ENCODE measurements at places on chromosomes 7 and 10.

GRCh38 chr10:109880886-109881768, 42.2 kb downstream of the XPNPEP1 start:
- DNase-seq = no peak

DNA sequence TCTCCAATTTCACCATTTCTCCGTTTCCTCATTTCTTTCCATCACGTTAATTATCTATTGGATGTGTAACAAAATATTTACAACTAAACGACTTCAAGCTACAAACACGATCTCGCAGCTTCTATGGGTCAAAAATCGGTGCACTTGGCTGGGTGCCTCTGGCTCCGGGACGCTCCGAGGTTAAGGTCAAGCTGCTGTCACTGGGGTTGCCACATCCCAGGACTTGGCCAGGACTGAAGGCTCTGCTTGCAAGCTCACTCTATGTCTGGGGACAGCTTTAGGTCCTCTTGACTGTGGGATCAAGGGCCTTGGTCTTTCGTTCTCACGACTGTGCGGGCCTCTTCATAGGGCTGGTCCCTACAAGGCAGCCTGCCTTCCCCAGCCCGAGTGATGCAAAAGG, 159.7 kb downstream of the CCDC3 start:
- DNase-seq = no peak

DNA sequence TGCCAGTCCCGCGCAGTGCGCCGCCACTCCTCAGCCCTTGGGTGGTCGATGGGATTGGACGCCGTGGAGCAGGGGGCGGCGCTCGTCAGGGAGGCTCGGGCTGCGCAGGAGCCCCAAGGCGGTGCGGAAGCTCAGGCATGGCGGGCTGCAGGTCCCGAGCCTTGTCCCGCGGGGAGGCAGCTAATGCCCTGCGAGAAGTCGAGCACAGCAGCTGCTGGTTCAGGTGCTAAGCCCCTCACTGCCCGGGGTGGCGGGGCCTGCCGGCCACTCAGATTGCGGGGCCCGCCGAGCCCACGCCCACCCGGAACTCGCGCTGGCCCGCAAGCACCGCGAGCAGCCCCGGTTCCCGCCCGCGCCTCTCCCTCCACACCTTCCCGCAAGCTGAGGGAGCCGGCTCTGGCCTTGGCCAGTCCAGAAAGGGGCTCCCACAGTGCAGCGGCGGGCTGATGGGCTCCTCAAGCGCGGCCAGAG, 14.4 kb upstream of the WASL start:
- no peak for DNase-seq

- peak; percentile 77 for DNase-seq
Measured at GRCh38 chr10:11874568-11875493, 51.7 kb downstream of the PROSER2 start.

GRCh38 chr10:79193694-79194382, 125.1 kb downstream of the ZMIZ1 start:
- DNase-seq = no peak

GRCh38 chr7:6276911-6277408, 4.5 kb upstream of the CYTH3 start:
- peak; percentile 12 for DNase-seq

GRCh38 chr7:37537439-37537838, 88.8 kb upstream of the ELMO1 start:
- DNase-seq = no peak

GRCh38 chr7:38054199-38054598, 123.8 kb upstream of the STARD3NL start:
- DNase-seq = no peak

- no peak for DNase-seq
Measured at GRCh38 chr10:118939211-118940007, 90.1 kb upstream of the NANOS1 start.

- DNase-seq = peak; percentile 12
Measured at GRCh38 chr7:40133561-40134427, 628 bp downstream of the MPLKIP start.

DNA sequence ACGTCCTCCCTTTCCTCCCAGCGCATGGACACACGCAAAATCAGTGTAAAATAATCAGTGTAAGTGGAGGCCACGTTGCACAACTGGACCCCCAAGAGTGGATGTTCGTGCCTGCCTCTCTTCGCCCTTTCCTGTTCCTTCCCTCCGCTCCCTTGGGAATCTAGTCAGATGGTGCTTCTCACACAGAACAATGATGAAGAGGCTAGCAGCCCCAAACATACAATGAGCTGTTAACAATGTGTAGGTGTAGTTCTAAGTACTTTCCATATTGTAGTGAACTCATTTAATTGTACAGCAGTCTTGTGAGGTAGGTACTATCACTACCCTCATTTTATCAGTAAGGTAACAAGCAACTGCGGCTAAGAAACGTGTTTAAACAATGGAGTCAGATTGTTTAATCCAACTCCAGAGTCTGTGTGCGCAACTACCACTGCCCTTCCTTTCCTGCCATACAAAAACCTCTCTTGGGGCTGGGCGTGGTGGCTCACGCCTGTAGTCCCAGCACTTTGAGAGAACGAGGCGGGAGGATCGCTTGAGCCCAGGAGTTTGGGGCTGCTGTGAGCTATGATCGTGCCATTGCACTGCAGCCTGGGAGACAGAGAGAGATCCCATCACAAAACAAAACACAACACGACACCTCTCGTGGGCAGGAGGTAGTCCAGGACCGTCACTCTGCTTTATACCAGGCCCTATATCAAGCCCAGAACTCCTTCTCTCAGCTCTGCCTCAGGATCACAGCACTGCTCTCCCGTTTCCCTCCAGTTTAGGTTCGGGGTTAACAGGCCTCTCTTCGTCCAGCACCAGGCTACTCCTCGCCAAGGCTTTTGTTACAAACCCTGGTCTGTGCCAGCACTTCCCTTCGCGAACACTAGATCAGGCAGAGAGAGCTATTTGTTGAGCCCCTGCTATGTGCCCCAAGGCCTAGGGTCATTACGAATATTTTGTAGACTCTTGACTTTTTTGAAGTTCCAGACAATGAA, 1.1 kb downstream of the FKBP9 start:
- peak; percentile 48 for DNase-seq

GRCh38 chr10:113207924-113208323, 257.9 kb downstream of the TCF7L2 start:
- DNase-seq = no peak

DNA sequence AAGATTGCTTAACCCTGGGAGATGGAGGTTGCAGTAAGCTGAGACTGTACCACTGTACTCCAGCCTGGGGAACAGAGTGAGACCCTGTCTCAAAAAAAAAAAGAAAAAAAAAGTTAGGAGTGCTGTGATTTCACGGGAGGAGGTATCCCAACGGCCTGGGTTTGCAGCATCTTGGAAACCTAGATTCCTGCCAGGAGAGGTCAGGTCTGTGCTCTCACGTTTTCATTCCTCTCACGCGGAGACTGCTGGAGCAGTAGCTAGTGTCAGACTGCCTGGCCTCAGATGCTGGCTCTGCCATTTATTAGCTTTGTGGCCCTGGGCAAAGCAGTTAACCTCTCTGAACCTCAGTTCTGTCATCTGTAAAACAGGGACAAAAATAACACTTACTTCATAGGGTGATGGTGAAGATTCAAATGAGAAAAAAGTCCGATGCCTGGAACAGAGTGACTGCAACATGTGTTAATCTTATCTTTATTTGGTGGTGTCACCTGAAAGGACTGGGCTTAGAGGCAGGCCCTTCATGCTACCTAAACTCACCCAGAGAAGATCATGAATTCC, 94.9 kb downstream of the GAD2 start:
- no peak for DNase-seq

GRCh38 chr10:90394311-90394710, 463.5 kb downstream of the HTR7 start:
- DNase-seq = no peak

DNA sequence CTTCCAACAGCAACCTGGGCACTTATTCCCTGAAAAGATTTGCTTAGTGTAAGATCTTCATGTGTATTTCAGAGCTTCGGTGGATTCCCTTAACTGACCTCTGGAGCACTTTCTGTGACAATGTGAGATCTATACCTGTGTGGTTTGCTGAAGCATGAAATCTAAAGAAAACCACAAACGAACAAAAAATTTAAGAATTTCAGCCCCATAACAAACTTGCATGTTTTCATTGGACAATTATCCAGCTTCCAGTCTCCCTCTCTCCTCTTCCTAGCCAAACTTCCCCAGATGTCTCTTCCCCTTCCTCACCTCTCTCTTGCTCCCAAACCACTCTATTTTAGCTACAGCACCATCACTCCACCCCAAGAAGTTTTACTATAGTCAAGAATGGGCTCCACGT, 279.9 kb upstream of the SORCS1 start:
- DNase-seq = no peak

GRCh38 chr10:43939939-43940820, 291.5 kb upstream of the ZNF32 start:
- no peak for DNase-seq

- DNase-seq = no peak
Measured at GRCh38 chr10:117249493-117250093, 8.7 kb downstream of the SLC18A2 start.

GRCh38 chr10:132942101-132943057, at the start of gene CFAP46:
Gene CFAP46, minus strand, starts transcription at chr10:132942570. Its CDS starts 86 bp downstream, at chr10:132942484.
- DNase-seq = peak; percentile 27

- no peak for DNase-seq
Measured at GRCh38 chr10:48377751-48378530, 71.5 kb downstream of the MAPK8 start.

DNA sequence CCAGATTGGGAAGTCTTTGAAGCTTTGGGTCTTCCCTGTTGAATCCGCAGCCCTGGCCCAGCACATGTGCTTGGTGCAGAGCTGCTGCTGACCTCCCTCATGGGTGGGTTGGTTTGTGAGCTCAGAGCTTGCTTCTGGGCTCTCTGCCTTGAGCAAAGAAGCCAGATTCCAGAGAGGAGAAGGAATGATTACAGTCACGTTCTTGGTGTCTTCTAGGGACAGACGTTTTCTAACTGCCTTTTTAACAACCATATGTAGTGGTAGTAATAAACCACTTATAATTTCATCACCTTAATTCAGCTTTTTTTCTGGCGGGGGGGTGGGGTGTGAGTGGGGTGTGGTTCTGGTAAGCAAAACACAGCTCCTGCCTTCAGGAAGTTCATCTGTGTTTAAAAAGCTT, 39.5 kb downstream of the LRMDA start:
- no peak for DNase-seq

- peak; percentile 44 for DNase-seq
Measured at GRCh38 chr7:41979834-41980307, 257.1 kb downstream of the GLI3 start.

DNA sequence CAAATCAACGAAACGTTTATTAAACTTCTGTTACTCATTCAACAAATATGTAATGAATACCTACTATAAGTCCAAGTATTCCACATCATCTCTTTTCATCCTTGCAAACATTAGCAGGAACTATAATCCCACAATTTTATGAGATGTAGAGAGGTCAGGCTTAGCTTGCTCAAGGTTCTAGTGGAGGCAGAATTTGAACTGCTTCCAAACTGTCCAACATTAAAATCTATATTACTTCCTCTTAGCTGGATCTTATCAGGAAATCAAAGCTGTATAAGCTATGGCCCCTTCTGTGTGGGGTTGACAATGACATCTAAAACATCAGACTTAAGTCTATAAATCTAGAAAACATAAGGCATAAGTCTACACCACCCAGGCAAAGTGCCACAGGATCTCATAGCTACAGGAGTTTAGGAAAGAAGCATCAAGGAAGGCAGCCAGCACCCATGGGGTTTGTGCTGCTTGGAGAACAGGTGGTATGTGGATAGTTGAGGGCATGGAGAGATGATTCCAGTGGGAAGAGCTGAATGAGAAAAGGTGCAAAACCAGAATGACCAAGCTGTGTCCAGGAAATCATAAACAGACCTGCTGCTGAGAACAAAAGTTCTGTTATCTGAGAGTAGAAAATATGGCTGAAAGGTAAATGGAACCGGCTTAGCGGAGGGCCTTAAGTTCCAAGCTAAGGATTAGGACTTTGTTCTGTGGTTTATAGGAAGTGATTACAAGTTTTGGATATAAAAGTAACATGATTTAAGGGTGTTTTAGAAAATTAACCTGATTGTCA, 34.5 kb downstream of the PAPSS2 start:
- DNase-seq = no peak

DNA sequence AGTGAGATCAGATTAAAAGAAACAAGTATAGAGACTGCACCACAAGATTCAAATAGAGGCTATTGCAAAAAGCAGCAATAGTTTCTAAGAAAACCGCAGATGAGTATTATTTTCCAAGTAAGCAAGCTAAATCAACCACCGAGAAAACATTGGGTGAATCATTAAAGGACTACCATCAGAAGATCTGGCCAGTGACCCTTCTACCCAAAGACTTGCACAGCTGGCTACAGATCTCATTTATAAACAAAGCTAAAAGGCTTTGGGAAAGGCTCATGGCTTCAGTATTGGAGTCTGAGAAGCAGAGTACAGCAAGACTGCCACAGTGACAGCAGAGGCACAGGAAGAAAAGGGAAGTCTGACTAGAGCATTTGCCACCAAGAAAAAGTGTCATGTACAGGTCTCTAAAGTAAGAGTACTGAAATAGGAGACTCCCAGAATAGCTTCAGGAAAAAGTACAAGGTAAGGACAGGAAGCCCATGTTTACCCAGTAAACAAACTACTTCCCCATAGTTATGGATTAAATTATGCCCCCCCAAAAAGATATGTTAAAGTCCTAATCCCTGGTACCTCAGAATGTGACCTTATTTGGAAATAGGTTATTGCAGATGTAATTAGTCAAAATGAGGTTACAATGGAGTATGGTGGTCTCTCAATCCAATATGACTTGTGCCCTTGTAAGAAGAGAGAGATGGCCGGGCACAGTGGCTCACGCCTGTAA, 19.0 kb downstream of the STEAP1 start:
- no peak for DNase-seq
